ENCODE measurements at places on chromosomes 11 and 22.

GRCh38 chr11:64918017-64918416, 1.0 kb upstream of the ATG2A start:
- DNase-seq, result no peak

GRCh38 chr11:123760894-123761293, 6.6 kb upstream of the OR6X1 start:
- DNase-seq, result no peak

GRCh38 chr11:113168354-113169342, 145.7 kb upstream of the TTC12 start:
- DNase-seq, result no peak

- no peak for DNase-seq
These were observed 2.7 kb downstream of the FREY1 start for GRCh38 chr11:45904309-45904915.

DNA sequence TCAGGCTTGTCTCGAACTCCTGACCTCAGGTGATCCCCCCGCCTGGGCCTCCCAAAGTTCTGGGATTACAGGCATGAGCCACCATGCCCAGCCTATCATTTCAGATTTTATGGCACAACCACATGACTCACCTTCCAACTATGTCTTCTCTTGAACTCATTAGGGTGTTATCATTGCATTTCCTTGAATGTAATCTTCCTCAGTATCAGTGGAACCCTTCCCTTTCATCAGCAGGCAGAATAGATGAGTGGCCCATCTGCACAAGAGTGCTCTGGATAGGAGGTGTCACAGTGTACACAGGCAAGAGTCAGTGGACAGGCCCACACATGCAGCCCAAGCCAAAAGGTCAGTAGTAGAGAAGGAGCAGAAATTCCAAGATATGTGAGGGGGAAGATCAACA, 29.1 kb upstream of the AQP11 start:
- no peak for DNase-seq

DNA sequence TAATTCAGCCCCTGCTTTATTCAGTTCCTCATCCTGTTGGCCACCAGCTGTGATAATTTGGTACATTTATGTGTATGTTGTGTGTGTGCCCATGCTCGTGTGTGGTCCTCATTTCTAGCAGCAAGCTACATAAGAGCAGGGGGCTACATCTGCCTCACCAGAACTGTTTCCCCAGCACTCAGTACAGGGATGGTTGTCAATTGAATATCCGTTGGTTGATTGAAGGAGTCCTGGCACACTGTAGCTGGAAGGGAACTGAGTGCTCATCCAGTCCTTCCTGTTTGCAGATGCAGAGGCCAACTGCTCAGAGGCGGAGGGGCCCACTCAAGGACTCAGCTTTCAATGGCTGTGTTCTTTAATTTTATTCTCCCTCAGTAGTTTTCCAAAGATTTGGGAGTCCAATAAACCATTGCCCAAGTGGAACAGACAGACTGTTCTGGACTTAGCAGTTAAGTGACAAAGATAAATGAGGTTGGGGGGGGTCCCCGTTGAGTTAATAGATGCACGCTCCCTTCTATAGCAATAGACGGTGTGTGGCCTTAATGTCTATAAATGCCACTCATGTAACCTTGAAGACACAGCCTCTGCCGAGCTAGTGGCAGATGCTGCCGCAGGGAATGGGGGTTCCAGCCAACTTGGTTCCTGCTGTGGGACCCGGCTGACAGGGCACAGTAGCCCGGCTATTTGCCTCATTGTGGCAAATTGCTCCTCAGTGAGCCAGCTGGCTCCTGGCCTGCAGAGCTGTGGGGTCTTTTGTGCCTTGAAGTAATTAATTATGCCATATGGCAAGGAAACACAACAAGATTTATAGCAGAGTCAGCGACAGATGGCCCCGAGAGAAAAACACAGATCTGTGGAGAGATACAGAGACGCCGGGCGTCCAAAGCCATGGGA, 71.4 kb upstream of the GRK3 start:
- no peak for DNase-seq

DNA sequence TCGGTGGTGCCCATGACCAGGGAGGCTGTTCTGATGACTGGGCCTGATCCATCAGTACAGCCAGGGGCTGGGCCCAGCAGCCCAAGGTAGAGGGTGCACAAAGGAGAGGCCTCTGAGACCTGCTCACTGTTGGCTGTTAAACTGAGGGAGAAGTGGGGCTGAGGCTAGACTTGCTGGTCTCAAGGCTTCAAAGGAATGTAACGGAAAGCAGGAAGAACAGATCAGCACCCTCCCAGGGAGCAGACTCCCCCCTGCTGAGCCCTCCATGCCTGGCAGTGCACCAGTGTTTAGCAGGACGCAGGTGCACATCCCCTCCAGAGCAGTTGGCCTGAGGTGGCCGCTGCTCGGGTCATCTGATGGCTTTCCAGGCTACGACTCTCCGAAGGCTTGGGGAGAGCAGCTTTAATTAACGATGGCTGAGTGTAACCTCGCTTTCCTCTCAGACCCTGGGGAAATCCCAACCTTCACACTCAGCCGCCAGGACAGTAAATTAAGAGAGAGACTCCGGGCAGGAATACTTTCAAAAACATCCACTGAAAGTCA, 255.7 kb upstream of the NARS2 start:
- no peak for DNase-seq
